ENCODE measurements at places on chromosomes 2 and 18.
A peak's percentile ranks its signal among the peaks of the same experiment; 100 is the strongest.

GRCh38 chr18:48321121-48321520 is 88.1 kb downstream of the ZBTB7C start:
- no peak for DNase-seq

GRCh38 chr2:96324721-96325040 is 436 bp upstream of the ITPRIPL1 start:
- DNase-seq: no peak

- DNase-seq: no peak
These were observed 664.2 kb downstream of the TDRD15 start for GRCh38 chr2:21787941-21788340.

GRCh38 chr18:54323970-54324369 is 33.7 kb downstream of the STARD6 start:
- DNase-seq: no peak

- peak; percentile 74 for DNase-seq
These were observed 751 bp upstream of the NMI start for GRCh38 chr2:151289972-151290866.

- DNase-seq: no peak
These were observed 47.2 kb upstream of the ZNG1B start for GRCh38 chr2:113390124-113390849.

DNA sequence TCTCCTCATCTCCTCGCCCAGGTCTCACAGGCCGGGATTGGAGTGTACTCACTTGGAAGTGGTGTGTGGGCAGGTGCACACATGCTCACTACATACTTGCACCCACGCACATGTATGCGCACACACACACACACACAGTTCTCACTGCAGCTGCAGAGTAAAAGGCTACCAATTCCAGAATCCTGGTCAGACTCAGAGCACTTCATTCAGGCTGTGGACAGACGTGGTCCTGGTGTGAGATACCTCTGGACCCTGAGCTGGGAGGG is 19.4 kb downstream of the CELF4 start:
- no peak for DNase-seq

- DNase-seq: no peak
These were observed 297.6 kb downstream of the CDH7 start for GRCh38 chr18:66048406-66048805.

GRCh38 chr2:47653902-47654789 is 128.8 kb upstream of the MSH6 start:
- DNase-seq: no peak

- no peak for DNase-seq
These were observed 62.5 kb upstream of the STAM2 start for GRCh38 chr2:152238016-152238415.

DNA sequence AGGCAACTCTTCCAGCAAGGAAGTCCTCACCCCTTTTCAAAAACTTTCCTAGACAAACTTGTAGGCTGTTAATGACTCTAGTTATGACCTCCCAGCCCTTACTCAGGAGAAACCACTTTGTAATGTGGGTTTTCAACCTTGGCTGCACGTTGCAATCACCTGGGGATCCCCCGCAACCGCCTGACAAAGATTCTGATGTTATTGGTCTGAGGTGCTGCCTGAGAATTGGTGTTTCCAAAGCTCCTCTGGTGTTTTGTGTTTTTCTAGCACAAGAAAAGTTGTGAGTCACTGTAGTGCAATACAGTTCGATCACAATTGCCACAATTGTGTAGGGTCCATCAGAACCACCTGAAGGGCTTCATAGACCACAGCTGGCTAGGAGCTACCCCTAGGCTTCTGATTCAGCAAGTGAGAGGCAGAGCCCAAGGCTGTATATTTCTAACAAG is 121.6 kb downstream of the SP100 start:
- DNase-seq: no peak

DNA sequence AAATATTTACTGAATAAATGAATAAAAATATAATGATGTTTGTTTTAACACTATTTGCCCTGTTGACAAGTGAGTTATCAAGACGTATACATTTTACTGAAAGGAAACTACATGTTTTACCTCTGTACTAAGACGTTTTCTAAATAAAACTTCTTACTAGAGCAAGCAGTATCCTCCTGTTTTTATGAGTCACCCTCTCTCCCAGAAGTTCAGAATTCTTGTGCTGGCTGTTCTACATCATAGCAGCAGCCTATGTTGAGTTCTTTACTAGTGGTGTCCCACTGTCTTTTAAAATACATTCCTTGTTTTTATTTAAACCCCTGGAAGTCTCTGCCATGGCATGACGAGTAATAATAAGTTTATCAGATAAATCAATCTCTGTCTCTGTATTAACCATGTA is 297.4 kb downstream of the CALCRL start:
- DNase-seq: no peak

DNA sequence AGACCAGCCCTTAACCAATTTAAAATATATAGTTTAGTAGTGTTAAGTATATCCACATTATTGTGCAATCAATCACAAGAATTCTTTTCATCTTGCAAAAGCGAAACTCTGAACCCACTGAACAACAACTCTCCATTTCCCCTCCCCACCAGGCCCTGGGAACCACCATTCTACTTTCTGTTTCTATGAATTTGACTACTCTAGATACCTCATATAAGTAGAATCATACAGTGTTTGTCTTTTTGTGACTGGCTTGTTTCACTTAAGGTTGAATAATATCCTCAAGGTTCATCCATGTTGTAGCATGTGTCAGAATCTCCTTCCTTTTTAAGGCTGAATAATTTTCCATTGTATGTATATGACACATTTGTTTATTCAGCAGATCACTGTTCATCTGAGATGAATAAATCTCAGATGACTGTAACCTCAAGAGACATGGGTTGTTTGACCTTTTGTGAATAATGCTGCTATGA is 8.1 kb upstream of the SOS1 start:
- no peak for DNase-seq

DNA sequence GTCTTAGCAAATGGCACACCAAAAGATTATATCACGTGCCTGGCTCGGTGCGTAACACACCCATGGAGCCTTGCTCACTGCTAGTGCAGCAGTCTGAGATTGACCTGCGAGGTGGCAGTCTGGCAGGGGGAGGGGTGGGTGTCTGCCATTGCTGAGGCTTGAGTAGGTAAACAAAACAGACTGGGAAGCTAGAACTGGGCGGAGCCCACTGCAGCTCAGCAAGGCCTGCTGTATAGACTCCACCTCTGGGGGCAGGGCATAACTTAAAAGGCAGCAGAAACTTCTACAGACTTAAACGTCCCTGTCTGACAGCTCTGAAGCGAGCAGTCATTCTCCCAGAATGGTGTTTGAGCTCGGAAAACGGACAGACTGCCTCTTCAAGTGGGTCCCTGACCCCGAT is 55.9 kb upstream of the FSHR start:
- DNase-seq: no peak

- DNase-seq: no peak
These were observed 159.2 kb downstream of the FAM210A start for GRCh38 chr18:13566941-13567746.

DNA sequence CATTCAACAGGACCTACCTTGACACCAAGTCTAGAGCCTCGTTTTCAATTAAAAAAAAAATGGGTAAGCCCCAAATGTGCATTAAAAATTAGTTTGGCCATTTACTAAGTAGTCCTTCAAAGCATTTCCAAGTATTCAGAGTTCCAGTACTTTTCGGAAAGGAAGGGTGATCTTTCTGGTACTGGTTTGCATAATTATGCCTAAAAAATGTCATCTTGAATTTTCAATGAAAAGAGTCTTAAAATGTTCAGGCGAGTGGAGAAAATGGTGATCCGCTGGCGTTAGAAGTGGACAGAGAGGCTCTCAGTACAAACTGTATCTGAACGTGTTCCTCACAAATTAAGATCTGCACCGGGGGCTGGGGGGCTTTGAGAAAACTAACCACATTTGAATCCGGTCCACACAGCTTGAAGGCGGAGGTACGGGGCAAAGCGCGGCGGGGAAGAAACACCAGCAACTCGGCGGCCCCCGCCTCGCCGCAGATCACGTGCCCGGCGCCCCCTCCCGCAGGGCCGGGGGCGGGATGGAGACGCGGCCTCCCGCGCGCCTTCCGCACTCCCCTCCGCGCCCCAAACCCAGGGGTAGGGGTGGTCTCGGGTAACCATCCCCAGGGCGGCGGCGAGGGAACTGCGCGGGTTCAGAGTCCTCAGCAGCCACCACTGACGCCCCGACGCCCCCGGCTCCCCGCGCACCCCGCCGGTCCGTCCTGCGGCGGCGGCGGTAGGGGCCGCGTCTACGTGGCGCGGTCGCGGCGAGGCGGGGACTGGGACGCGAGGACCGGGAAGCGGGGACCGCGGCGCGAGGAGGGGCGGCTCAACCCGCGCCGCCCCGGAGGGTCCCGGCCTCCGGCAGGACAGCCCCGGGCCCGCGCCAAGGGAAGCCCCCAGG is 564 bp downstream of the LPIN2 start:
- peak; percentile 49 for DNase-seq

DNA sequence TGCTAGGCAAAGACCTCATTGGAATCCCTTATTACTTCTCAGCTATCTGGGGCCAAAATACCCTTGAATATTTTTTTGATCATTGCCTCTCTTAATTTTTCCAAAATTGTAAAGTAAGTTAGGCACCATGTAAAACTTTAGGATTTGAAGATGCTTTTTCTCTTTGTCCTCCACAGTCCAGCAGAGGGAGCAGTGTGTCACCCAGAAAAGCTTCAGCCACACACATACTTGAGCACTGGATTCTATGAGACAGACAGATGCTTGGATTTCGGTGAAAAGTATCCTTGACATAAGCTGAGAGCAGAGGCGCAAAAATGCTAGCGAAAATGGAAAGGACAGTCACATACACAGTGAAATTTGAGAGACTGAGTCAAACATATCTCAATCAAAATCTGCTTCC is 74.7 kb upstream of the KCNJ3 start:
- DNase-seq: peak; percentile 21

DNA sequence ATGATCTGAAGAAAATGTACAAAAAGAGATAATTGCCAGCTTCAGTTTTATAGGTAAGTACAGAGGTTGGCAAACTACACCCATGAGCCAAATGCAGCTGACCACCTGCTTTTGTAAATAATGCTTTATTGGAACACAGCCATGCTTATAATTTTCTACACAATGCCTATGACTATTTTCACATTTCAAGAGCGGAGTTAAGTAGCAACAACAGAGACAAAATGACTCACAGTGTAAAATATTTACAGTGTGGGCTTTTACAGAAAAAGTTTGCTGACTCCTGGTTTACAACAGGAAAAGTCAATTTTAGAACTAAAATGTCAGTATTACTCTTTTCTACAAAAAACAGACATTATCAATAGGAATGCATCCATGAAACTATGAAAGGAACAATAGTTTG is 26.0 kb downstream of the CWC22 start:
- no peak for DNase-seq

- DNase-seq: no peak
These were observed 195.3 kb downstream of the SETBP1 start for GRCh38 chr18:44876024-44876423.

- DNase-seq: no peak
These were observed 622 bp downstream of the RAB12 start for GRCh38 chr18:8609659-8610458.

GRCh38 chr2:59857109-59857508 is 696.3 kb downstream of the BCL11A start:
- no peak for DNase-seq

DNA sequence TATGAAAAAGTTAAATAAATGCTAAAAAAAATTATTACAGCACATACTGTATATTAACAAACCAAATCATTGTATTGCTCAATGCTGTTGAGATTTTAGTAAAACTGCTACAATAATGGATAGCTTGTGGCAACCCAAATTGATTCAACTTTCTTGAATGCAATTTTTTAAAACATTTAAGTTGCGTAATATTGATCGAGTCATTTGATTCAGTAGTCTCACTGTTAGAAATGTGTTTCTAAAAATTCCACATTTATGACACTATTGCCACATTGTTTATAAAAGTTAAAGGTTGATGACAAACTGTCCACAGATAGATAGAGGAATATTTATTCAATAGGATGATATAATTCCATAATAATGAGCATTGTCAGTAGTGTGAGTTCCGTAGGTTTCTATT is 640.7 kb upstream of the CRIM1 start:
- DNase-seq: no peak

- DNase-seq: no peak
These were observed 91.6 kb upstream of the RMP24 start for GRCh38 chr18:35880788-35881455.

- DNase-seq: no peak
These were observed 151.1 kb downstream of the ZNF407 start for GRCh38 chr18:74748809-74749208.

Measured in skin of body (tissue), 3 donors.